Stimulated activated CD4-positive, alpha-beta T cell treated with anti-CD3 and anti-CD28 coated beads, Interleukin-1b, Interleukin-23, amount 100 ng/mL, for 1 hour (primary cell): ENCODE measurements at places on chromosomes 4 and X.

DNA sequence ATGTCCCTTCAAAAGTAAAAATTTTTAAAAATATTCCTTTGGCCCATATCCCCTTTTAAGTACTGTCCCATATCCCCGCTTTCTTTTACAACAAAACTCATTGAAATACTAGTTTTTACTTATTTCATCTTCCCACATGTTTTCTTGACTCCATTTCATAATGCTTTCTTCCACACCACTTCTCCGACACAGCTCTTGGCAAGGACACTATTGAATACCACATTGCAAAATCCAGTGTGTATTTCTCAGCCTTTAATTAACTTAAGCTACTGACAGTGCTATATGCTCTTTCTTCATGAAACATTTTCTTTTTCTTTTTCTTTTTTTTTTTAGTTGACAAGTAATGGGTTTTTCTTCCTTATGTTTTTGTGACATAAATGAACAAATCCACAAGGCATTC lies 28.8 kb downstream of the PRDM8 start:
- no peak for DNase-seq

GRCh38 chr4:153297116-153297515 lies 47.4 kb upstream of the MND1 start:
- DNase-seq = no peak

DNA sequence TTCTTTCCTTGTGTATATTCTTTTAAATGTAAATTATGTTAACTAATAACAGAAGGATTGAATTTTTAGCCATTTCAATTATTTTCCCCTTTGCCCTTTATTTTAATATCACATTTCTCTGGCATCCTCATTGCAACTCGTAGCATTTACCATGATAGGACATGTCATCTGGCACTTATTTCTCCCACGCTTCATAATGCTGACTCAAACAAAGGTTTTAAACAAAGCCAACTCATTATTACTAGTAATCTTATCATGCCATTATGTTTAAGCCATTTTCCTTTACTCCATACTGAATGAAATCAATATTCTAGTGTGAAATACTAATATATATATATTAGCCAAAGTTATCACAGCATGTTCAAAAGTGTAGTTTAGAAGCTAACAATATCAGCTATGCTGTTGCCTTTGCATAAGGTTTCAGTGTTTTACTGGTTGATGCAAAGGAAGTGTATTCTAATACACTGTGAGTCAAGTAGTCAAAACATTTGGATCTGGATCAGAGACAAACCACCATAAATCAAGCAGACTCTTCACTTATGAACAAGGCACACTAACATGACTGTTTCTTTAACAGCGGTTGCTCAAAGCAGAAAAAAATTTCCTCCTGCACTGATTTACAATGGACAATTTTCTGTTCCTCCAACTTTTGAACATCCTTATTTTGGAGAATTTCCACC lies 281.6 kb downstream of the SLC7A11 start:
- no peak for DNase-seq

DNA sequence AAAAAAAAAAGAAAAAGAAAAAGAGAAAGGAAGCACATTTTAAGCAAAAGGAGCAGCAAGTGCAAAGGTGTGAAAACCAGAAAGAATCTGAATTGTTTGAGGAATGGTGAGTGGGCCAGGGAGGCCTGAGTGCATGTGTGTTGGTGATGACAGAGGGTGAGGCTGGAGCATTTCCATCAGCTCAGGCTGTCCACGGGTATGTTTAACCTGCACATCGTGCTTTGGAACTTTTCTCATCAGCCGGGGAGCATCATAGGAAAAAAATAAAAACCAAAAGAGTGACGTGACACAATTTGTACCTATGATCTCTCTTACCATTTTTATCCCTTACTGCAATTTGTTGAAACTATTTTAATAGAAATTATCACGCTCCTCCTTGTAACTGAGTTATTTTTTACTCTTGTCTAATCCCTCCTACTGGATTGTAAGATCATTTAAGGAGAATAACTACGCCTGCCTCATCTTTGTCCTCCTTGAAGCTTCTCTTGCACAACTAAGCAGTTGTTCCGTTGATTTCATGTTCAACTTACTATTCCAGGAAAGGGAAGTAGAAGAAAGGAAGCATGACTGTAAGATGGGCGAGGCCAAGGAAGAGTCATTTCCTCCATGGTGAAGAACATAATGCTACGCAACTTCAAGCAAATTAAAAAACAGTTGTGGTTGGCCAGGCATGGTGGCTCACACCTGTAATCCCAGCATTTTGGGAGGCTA lies 7.0 kb downstream of the PALLD start:
- no peak for DNase-seq

GRCh38 chrX:109839694-109840567 lies 106.9 kb upstream of the ACSL4 start:
- DNase-seq = no peak

GRCh38 chr4:172900900-172901299 lies 267.7 kb upstream of the GALNT7 start:
- no peak for DNase-seq

GRCh38 chr4:37685161-37685822 lies 884 bp downstream of the RELL1 start:
- no peak for DNase-seq

- no peak for DNase-seq
Observed at GRCh38 chr4:17068392-17068791, 169.9 kb upstream of the LDB2 start.

- DNase-seq = no peak
Observed at GRCh38 chr4:149738156-149738555, 77.5 kb downstream of the IQCM start.

- DNase-seq = no peak
Observed at GRCh38 chr4:97531351-97531750, 611.9 kb downstream of the STPG2 start.

DNA sequence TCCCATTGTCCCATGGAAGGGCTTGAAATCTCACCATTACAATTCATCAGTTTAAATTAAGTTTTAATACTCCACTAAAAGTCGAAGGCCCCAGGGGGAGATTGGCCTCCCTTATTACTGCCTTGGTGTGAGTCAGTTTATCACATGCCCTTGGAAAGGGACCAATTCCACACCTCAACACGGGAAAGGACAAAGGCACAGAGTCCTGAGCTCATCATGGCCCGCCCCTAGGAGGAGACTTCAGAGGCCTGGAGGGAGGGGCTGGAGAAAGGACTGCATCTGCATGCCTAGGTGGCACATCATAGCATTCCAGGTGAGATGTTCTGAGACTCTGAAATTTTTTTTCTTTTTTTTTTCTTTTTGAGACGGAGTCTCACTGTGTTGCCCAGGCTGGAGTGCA lies 2.8 kb upstream of the SEL1L3 start:
- no peak for DNase-seq

DNA sequence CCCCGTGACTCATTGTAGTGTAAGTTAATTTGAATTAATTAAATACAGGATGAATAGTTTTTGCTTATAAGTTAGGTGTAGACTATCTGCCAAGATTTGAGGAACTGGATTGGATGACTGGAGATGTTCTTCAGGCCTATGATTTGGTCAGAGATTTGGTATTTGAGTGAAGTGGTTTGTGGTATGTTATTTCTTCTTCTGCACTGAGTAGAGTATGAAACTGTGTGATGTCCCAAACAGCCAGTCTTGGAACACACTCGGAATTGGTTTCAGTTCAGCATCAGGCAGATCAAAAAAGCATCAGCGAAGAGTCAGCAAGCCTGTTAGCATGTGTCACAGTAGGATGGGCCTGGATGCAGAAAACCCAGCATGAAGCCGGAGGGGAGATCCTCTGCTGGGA lies 294.1 kb downstream of the ARHGAP10 start:
- DNase-seq = no peak
